ENCODE measurements at places on chromosomes 7 and 10. TPM values are rescaled to one million over a fixed set of nuclear protein-coding genes. Genes with fewer than 3 reads are reported as not detected.

Gene SUFU
- total RNA-seq = 4.6 TPM

Gene CFAP43
- total RNA-seq = 2.1 TPM

Gene SPDYE1
- total RNA-seq = not detected

DNA sequence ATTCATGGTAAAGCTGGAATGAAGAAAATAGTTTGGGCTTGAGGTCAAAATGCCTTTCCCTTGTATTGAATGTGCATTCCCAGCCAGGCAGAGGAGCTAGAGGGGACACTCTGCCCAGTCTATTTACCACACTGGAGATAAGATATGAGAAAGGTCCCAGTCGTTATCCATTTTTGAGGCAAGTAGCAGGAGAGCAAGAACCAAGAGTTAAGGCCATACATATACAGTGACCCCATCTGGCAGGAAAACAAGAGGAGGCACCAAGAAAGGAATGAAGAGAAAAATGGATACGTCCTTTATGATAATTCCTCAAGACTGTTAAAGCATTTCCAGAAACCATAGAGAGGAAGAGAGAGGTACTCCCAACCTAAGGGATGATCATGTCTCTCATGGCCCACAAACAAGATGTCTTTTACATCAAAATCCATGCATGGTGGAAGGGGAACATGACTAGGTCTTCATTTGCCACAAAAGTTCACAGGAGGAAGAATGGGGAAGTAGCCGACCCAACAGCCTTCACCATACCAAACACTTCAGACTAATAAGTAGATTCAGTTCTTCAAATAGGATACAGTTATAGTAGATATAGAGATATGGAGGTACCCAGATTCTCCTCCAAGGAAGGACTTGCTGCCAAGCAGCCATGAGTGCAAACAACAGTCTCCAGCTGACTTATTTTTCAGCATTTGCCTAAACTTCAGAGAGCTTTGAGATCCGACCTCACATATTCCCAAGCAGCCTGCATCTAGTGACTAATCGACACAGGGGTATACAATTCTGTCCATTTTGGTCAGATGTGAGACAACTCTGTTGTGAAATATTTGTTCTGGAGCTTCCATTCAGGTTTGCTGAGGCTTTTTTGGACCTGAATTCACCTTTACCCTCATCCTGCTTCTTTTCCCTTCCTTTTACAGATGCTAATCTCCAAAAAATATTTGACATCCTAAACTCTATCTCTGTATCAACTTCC lies 61.1 kb upstream of the CCDC71L start:
- DNase-seq = no peak

DNA sequence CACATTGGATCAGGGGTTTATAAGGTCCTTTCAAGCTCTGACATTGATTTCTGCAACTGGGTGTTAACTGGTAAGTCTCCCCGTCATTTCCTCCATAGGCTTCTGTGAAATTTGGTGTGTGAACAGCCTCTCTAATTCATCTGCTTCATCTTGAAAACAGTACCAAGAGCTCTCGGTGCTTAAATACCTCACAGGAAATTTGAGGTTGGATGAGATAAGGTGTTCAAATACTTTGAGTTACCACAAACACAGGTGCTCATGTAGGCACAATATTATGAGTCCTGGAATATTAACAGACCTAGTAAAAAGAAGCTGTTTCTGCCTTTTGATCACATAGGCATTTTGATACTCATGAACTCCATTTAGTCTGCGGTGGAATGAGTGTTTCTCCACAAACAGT lies 85.2 kb downstream of the RTKN2 start:
- no peak for DNase-seq

DNA sequence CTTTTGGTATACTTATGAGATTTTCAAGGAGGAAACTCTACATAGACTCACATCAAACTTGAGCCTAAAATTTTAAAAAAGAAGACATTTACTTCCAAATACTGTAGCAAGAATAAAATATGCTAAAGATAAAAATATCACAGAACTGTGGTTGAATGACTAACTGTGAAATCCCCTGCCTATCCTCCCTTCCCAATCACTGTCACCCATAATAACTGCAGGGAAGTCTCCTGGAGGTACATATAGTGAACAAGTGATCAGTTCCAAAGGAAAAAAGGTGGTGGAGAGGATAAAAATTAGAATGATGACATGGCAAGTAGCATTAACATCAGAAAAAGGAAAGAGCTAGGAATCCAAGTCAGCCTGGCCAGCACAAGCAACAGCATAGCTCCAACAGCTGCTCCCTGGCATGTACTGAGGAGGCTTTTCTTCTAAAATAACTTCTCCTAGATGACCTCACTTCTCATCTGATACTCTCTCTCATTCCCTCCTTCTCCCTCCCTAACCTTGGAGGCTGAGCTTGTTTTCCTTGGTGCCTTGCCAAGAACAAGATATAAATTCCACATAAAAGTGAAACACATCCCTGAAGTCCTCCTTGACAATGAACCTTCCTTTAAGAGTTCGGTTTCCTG lies 124.0 kb downstream of the IQUB start:
- DNase-seq = no peak

- no peak for DNase-seq
These were observed 65.6 kb downstream of the SLC29A4 start for GRCh38 chr7:5348134-5349004.

GRCh38 chr7:130891254-130892094 lies 157.5 kb upstream of the KLF14 start:
- DNase-seq = peak; percentile 99

DNA sequence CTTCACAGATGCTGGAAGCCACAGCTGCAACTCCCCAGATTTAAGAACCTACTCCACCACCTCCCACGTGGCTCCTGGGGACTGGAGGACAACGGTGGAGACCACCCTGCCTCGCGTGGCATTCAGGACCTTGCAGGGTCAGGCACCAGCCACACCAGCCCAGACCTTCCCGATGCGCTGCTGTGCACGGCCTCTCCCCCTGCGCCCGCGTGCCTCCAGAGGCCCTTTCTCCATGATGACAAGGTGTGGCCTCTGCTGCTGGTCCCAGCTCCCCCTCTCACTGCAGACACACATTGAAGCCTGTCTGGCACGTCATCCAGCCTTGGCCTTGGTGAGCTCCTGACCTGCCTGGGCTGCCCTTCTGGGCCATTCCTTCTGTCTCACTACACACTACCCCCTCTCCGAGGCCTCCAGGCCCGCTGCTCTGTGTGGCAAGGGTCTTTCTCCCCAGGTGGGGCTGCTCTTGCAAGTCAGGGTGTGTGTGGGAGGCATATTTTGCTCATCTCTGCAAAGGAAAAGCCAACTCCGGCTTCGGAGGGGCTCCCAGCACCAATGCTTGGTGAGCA lies 254.8 kb downstream of the MAD1L1 start:
- no peak for DNase-seq

DNA sequence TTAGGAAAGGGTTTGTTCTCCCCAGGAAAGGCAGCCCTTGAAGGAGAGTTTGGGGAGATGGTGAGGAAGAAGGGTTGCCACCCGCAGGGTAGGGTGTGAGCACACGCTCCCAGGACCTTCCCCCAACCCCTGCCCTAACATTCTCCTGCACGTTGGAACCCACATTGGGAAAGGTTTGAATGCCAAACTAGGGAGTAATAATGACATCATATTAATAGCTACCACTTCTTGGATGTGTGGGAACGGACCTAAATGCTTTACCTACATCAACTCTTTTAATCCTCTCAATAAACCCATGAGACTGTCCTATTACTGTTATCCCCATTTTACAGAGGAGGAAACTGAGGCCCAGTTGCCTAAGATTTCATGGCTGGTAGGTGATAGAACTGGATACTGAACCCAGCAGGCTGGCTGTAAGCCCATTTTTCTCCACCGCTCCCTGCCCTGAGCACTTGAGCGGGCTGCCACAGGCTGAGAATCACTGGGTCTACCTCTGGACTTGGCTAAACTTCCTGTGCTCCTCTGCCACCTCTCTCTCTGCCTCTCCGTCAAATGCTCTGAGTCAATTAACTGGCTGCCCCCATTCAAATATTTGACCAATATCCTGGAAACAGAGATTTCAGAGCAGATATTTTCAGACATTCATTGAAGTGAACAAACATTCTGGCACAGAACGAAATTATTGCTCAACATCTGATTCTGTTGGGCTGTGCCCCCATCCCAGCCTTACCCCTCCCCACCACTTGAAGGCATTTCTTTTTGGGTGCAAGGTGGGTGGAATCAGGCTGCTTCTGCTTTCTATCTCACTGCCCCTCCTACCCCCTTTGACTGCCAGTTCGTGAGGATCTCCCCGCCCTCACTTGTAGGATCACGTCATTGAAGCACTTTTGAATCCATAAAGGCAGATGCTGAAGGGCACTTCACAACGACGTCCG lies 129.7 kb downstream of the C10orf105 start:
- DNase-seq = no peak

- peak; percentile 35 for DNase-seq
These were observed 83.1 kb downstream of the FZD1 start for GRCh38 chr7:91347290-91347689.

GRCh38 chr7:159148430-159149395 lies 4.0 kb upstream of the VIPR2 start:
- no peak for DNase-seq
